ENCODE measurements at places on chromosomes 4 and X. TPM values are rescaled to one million over a fixed set of nuclear protein-coding genes. Genes with fewer than 3 reads are reported as not detected.

RAB9B gene
- total RNA-seq, result 1.9 TPM

FAM9B gene
- not detected for total RNA-seq

FAM47E gene
- not detected for total RNA-seq

MSX1 gene
- 4.3 TPM for total RNA-seq

RGN gene
- 2.4 TPM for total RNA-seq

GCNA gene
- 2.3 TPM for total RNA-seq

SSX4 gene
- total RNA-seq, result not detected

FATE1 gene
- not detected for total RNA-seq

SLC25A5 gene
- total RNA-seq, result 46.6 TPM

GRCh38 chrX:150212672-150213480 is 150.2 kb upstream of the MAMLD1 start:
- DNase-seq, result peak; percentile 52

- no peak for DNase-seq
Observed at GRCh38 chrX:2863646-2864045, 34.9 kb downstream of the GYG2 start.

DNA sequence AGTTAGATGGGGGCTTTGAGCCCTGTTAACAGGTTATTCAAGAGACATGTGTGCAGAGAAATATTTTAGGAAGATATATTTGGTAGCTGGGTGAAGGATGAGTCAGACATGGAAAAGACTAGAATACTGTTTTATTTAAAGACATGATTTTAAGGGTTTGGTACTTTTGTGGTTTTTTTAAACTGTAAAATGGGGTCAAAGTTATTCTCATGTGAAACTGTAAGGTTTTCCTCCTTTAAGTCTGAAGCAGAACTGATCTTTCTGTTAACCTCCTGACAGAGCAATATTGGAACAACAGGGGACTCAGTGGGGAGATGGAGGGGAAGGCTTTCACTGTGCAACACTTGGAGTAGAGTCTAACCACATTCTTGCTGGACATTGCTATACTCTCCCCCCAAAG is 112.4 kb upstream of the LSM6 start:
- no peak for DNase-seq

- no peak for DNase-seq
Observed at GRCh38 chr4:7511525-7511924, 76.8 kb upstream of the PSAPL1 start.

DNA sequence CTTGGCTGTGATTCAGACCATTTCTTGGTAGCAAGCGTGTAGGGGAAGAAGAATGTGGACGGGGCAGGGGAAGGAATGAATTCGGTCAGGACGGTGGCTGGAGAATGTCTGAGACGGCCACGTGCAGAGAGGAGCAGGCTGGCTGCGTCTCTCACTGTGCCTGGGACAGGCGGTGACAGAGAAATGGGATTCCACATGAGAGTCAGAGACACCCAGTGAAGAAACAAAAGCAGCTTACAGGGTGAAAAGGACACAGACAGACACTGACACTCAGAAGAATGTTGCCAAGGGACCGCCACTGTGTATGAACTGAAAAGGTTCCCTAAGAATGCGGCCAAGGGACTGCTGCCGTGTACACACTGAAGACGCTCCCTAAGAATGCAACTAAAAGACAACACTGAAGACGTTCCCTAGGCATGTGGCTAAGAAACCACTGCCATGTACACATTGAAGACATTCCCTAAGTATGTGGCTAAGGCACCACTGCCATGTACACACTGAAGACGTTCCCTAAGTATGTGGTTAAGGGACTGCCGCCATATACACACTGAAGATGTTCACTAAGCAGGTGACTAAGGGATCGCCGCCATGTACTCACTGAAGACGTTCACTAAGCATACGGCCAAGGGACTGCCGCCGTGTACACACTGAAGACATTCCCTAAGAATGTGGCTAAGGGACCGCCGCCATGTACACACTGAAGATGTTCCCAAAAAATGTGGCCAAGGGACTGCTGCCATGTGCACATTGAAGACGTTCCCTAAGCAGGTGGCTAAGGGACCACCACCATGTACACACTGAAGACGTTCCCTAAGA is 49.1 kb downstream of the DHRSX start:
- DNase-seq, result peak; percentile 52

- DNase-seq, result no peak
Observed at GRCh38 chr4:8289151-8289750, 19.7 kb downstream of the HTRA3 start.

GRCh38 chr4:32551943-32552342 is 1831.8 kb downstream of the PCDH7 start:
- DNase-seq, result no peak

DNA sequence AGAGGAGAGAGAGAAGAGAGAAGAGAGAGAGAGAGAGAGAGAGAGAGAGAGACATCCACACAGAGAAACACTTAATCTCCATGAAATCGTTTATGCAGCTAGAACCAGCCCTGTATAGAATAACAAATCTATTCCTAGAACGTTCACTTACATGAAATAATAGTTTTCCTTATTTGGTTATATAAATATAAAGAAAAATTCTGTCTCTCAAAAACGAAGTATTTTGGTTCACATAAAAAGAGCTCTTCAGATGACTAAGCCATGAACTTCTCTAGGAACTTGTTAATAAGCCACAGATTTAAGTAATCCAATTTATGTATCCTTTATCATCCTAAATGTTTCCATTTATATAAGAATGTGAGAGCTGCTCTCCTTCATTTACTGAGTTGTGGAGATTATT is 1315.1 kb upstream of the PCDH7 start:
- DNase-seq, result no peak

DNA sequence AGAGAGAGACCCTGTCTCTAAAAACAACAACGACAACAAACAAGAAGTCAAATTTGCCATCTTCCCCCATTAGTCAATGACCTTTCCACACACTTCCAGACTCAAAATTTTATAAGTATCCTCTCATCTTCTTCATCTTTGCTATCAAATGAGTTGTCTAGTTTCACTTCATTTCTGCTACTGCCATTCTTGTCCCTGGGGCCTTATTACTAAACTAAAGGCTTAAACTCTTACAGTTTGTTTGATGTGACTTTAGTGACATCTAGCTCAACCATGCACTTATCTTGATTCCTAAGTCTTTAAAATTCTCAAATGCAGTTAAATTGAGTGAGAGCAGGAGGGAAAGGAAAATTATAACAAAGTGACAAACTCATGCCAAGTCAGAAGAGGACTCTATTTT is 271.8 kb upstream of the GK2 start:
- no peak for DNase-seq
